ENCODE measurements at places on chromosomes 7 and 10. TPM values are rescaled to one million over a fixed set of nuclear protein-coding genes. Genes with fewer than 3 reads are reported as not detected.
A peak's percentile ranks its signal among the peaks of the same experiment; 100 is the strongest.

DNA sequence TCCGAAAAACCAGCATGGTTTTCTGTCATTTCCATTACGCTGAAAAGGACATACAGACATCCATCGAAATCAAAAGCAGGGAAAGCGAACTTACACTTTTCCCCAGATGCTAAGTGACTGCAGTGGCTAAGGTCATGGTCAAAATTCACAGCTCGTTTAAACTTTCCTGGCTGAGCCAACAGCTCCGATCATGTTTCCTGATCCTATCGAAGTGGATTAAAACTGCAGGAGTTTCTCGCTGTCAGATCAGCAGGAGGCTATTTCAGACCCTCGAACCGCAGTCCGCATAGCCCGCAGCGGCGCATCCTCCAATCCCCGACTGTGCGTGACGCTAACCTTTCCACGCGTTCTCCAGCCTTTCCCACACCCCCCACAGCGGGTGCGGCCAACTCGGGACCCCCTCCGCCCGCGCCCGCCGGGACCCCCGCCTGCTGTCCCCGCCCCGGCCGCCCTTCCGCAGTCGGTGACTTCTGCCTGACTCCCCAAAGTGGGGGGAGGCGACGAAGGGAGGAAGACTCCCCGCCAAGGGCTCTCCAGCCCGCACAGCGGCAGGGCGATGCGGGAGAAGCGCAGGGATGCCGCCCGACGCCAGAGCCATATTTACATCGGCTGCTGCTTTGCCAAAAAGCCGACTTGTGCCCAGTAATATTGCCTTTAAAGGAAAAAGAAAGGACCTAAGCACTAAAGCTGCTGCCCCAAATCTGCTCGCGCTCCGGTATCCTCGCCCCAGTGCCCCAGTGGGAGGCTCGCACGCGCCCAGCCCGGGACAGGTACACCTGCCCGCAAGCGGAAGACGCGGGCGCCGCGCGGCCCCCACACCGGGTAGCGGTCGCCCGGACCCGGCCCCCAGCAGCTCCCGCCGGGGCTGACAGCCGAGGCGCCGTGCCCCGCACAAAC lies 1.2 kb downstream of the PIP4K2A start:
- DNase-seq, result peak; percentile 50

- DNase-seq, result no peak
Measured at GRCh38 chr7:5615190-5616070, 166.0 kb downstream of the RNF216 start.

DNA sequence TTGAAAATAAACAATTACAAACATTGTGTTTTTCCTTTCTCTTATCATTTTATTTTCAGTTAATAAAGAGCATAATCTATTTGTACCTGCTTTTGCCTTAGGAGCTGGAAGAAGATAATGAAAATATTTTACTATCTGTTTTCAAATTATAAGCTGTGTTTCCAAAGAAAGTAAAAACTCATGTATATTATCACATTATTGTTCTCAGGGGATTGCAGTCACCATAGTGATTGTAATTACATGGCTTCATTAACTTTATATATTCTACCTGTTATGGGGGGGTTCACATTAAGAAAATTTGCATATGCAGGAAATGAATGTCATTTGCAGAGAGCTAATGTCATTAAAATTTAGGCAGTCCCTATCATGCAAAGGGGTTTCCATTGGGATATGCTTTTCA lies 542.3 kb downstream of the NXPH1 start:
- DNase-seq, result no peak

DNA sequence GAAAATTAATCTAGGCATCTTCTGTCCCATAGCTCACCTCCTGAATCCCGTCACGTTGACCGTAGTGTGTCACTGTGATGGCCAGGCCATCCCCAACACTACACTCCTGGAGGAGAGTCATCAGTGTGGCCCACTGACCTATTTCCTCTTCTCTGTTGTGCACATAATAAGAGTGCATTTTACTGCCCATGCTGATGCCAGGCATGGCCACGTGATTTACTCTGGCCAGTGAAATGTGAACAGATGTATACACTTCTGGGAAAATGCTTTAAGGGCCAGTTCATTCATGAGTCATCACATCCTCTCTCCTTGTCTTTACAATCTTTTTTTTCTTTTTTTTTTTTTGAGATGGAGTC lies 101.9 kb upstream of the PIP4K2A start:
- peak; percentile 18 for DNase-seq

DNA sequence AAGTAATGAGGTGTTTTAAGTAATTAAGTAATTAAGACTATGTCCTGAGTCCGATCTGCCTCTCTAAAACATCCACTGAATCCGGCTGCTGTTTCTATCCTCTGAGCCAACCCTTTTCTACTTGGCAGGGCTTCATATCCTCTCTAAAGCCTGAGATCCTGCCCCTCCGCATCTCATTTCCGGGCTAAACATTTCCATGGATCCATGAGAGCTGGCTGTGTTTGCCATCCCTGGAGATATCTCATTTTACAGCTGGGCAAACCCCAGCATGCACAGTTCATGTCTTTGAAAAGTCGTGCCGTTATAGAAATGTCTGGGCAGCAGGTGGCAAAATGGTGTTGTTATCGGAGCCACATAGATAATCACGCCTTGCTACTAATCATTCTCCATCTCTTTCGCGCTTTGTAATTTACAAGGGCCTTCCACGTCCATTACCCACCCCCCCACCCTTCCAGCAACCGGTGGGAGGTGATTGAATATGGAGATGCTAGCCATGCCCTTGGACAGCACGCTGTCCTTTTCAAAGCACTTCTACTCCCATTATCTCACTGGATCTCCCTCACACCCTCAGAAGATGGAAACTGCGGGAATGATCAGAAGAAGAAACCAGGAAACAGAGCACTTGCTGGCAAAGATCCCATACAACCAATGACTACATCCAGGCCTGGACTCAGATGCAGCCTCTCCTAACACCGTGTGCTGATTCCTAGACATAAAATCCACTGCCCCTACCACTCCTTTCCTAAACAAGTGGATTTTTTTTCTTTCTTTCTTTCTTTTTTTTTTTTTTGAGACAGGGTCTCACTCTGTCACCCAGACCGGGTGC lies 1189.2 kb downstream of the TYW1 start:
- no peak for DNase-seq

DNA sequence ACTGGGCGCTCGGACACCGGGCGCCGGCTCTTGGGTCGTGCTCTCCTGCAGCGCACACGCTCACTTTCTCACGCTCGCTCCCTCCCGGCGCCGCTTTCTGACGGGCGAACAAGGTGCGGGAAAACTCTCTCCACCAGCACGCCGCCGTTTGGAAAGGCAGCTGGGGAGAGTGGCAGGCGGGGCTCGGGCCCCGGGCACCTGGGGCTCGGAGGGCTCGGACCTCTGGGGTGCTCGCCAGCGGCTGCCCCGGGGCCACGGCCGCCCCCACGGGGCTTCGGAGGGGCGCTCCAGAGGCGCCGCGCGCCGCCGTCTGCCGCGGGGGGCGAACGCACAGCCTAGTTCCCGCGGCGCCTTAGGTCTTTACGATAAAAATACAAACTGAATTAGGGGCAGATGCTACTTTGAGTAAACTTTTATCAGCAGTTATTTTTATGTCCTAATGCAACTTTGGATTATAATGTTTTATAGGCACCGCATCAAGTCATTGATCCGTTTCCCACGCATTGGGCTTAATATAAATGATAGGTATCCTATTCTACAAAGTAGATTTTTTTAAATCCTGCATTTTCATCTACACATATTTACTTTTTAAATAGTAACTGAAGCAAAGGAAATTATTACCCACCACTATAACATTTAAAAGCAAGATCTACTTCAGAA lies 535 bp upstream of the EPC1 start:
- no peak for DNase-seq

GRCh38 chr7:98352621-98353020 lies 48.3 kb downstream of the BAIAP2L1 start:
- no peak for DNase-seq

Gene NRBF2
- 23.1 TPM for total RNA-seq

DNA sequence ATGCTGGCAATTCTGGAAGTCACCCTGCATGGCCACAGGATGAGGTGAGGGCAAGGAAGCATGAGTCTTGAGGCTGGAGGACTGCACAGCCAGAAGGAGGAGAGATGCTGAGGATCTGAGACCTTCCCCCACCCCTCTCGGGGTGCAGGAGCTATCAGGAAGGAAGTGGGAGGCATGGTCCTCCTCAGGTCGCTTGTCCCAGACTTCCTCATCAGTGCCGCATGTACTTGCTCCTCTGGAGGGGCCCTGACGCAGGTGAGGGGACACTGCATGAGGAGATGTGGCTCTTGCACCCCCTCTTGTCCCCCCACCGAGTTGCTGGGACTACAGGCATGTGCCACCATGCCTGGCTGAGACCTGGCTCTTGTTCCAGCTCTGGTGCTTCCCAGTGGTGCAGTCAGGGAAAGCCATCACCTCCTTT lies 5.7 kb upstream of the ZMIZ1 start:
- no peak for DNase-seq

DNA sequence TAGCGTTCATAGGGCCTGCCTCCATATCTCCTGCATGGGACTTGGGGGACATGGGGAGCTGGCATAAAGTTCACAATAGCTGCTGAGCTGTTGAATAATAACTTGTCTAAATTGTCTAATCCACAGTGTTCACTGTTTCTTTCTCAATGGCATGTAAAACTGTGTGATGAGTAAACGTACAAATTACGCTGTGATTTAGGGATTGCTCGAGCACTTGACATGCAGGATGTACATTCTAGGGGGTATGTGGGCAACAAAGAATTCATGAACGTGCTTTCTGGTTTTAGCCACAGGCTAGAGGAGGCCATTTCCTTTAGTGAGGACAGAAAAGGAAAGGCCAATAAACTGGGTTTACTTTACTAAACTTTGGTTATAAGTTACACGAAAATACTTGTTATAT lies 534.2 kb upstream of the ZWINT start:
- DNase-seq, result no peak

GRCh38 chr7:114392686-114393085 lies 21.9 kb upstream of the FOXP2 start:
- DNase-seq, result no peak

GRCh38 chr10:33676606-33677339 lies 342.3 kb upstream of the NRP1 start:
- no peak for DNase-seq

DNA sequence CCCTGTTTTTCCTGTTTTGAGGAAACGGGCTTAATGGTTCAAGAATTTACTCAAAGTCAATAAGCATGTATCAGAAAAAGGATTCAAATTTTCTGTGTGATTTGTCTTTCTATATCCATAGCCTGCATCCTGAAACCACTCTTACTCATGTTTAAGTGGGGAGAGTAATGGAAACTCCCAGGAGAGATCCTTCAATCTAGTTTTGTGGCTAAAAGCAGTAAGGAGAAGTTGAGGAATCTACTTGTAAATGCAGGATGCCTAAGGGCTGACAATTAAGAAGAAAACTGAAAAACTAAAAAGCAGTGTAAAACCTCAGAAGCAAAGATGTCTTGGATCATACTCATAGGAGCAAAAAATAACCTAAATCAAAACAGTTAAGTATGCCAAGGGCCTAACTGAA lies 68.1 kb upstream of the GRID1 start:
- no peak for DNase-seq

DNA sequence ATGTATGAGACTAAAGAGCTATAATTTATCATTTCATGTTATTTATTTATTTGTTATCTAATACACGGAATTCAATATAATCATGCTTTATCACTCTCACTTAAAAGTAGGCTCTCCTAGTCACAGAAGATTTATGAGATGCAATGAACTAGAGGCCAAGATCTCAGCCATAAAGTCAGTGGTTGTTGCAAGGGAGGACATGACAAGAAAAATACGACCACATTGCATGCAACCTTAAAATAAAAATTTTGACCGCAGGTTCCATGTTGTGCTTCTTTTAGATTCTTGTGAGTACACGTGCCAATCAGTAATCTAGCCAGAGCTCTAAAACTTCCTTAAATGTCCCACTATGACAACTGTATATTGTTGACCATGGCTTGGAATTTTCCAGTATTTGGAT lies 75.9 kb upstream of the SP8 start:
- no peak for DNase-seq

DNA sequence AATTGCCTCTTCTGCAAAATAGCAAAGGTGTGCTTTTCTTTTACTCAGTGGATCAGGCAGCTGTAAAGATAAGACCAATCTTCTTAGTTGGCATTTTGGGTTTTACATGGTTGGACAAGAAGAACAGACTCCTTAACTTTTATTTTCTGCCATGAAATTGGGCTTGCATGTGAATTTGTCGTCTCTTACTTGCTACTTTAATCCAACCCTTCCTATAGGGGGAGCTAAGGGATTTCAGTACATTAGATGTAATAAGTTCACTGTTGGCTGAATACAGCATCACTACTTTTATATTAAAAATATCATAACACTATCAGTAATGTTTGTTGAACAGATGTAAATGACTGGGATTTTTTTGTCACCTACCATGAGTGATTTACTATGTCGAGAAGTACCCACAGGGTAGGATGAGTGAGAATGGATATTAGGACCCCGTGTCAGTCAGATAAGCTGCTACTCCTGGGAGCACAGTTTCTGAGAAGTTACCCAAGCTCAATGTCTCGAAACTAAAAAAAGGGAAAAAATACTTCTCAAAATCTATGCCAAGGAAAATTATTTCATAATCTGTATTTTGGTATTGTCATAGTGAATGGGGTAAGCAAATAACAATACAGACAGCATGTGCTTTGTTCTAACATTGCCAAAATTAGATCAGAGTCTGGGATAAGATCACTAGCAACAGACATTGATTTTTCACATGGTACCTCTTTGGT lies 127.4 kb upstream of the AGR3 start:
- no peak for DNase-seq

- DNase-seq, result no peak
Measured at GRCh38 chr10:84521013-84521412, 192.6 kb downstream of the CCSER2 start.

- DNase-seq, result no peak
Measured at GRCh38 chr7:40828686-40829600, 694.1 kb downstream of the SUGCT start.

- DNase-seq, result no peak
Measured at GRCh38 chr7:101075646-101076045, 9.6 kb upstream of the TRIM56 start.

DNA sequence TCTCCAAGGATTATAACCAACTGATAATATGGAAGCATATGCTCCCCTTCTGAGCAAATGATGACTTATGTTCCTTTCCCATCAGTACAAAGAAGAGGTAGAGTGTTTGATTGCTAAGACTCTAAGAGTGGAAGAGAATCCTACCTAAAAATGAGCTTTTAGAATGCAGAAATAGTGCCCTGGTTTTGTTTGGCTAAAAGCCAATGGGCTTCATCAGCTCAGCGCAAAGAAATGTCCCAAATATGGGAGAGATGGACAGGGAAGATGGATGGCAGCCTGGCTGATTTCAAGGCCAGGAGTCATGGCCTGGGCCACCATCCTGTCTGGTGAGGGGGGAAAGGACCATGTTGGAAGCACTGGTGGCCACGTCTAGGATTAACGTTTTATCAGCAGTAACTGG lies 60.2 kb downstream of the GPR26 start:
- DNase-seq, result no peak

GRCh38 chr10:86642499-86642898 lies 11.8 kb upstream of the OPN4 start:
- no peak for DNase-seq

GRCh38 chr7:22357311-22358175 lies 589 bp upstream of the RAPGEF5 start:
- no peak for DNase-seq

- no peak for DNase-seq
Measured at GRCh38 chr7:8507566-8507965, 74.2 kb downstream of the NXPH1 start.

GRCh38 chr7:27774717-27775328 lies 34.9 kb downstream of the TAX1BP1 start:
- no peak for DNase-seq

Gene A1CF
- total RNA-seq, result not detected

GRCh38 chr7:136183981-136184380 lies 206.8 kb upstream of the MTPN start:
- no peak for DNase-seq

GRCh38 chr10:59135275-59135674 lies 41.2 kb upstream of the PHYHIPL start:
- DNase-seq, result no peak

Gene OR2A5
- not detected for total RNA-seq
